Stimulated activated CD4-positive, alpha-beta T cell treated with anti-CD3 and anti-CD28 coated beads, Interleukin-1b, Interleukin-23, amount 100 ng/mL, for 1 hour (primary cell): ENCODE measurements at places on chromosomes 2 and 18.

DNA sequence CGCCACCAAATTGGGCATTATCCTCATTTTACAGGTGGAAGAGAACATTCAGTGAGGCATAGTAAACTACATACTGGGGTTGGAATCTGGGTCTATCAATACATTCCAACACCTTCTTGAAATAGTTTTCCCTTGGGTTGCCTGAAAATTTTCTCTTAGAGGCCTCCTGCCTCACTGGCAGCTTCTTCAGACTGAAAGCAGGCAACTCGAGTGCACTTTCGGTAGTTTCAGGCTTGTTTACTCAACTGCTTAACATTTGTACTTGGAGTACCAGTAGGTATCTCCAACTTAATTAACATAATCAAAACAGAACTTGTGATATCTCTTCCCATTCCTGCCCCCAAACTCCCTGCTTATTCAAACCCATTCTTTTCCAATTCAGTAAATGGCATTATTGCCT is 36.2 kb upstream of the C2orf74 start:
- DNase-seq = no peak

DNA sequence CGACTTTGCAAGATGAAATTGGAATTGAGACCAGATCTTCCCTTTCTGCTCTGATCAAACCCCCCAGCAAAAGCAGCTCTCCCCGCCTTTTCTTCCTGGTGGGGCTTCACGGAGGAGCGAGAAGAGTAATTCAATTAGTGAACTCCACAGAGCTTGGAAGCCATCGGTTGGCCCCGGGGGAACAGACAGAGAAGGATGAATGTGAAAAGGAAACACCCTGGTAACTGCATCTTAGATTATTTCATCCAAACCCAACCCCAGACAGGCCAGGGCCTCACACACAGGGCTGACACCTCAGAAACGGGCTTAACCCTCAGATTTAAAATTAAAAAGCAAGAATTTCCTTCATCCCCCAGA is 18.3 kb downstream of the SMAD7 start:
- DNase-seq = no peak

- no peak for DNase-seq
Measured at GRCh38 chr2:178397002-178397605, 53.9 kb downstream of the PRKRA start.

- no peak for DNase-seq
Measured at GRCh38 chr2:39975476-39976020, 196.5 kb upstream of the THUMPD2 start.

GRCh38 chr2:179991344-179991743 is 15.8 kb downstream of the CWC22 start:
- no peak for DNase-seq

GRCh38 chr2:19675003-19675629 is 226.7 kb downstream of the TTC32 start:
- DNase-seq = no peak

DNA sequence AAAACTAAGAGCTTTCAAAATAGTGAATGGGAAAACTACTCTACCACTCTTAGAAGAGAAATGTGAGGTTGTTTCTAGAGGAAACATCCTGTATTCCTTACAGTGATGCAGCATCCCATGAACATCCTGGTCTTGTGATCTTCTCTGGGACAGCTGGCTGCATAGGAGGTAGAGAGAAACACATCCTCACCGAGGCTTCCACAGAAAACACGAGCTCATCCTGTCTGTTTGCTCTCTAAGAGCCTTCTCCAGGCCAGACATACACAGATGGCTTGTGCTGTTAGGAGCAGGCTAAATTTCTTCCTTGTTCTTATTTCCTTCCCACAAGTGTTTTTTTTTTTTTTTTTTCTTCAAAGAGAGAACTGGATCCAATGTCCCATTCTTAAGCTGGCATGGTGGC is 14.7 kb upstream of the FZD7 start:
- no peak for DNase-seq

DNA sequence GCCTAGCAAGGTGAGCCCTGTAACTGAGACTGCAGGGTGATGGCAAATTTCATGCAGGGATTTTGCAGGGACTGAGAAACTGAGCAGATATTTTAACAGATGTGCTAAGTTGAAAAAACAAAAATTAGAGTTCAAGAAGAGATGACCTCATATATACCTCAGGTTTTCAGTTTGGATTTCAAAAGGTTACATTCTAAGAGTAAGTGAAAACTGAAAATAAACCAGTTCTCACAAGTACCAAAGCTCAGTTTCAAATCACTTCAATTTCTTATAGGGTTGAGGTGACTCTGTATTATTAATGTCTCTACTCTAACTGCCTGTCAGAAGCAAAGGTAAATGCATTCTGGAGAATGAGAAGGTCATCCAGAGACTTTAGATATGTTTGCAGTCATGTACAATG is 237.4 kb upstream of the VRK2 start:
- no peak for DNase-seq

DNA sequence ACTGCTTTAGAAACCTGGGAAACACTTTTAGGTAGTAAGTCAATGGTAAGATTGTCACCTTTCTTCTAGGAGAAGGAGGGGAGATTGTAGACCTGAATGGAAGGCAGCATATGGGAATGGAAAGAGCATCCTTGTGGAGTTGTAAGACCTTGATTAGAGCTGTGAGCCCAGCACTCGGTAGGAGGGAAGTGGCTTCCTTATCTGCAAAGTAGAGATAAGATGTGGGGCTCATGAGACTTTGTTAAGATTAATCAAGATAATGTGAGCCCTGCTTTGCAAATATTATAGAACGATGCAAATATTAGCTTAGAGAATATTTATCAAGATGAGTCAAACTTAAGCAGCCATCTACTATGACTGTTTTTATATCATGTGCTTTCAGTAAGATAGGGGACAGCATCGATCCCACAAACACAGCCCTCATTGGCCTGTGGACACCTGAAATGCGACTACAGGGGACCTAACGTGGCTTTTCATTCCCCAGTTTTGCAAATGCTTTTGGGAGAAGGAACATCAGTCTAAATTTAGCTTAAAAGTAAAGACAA is 243.7 kb downstream of the LTBP1 start:
- no peak for DNase-seq

GRCh38 chr2:20384953-20385352 is 34.3 kb upstream of the PUM2 start:
- no peak for DNase-seq

DNA sequence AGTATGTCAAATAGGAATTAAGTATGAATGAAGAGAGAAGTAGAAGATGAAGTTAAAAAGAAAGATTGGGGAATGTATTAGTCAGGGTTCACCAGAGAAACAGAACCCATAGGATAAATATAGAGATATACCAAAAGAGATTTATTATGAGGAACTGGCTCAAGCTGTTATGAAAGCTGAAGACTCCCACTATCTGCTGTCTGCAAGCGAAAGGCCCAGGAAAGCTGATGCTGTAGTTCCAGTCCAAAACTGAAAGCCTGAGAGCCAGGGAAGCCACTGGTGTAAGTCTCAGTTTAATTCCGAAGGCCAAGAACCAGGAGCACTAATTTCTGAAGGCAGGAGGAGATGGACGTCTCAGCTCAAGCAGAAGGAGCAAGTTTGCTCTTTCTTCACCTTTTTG is 200.9 kb upstream of the FN1 start:
- DNase-seq = no peak

DNA sequence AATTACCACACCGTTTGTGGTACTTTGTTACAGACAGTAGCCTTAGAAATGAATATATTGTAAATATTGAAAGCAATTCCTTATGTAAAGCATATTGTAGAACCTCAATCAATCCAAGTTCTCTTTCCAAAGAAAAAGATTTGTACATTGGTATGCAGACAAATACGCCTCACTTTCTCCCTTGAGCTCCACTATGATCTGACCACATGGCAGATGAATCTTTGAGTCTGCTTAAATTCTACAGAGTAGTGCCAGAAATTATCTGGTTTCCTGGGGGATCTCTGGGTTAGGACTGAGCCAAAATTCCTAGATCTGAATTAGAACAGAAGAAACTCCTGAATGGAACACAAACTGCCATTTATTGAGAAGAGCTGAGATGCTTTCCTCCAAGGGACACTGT is 99.0 kb downstream of the CPO start:
- DNase-seq = no peak

- no peak for DNase-seq
Measured at GRCh38 chr2:10045561-10046355, 2.4 kb downstream of the KLF11 start.

DNA sequence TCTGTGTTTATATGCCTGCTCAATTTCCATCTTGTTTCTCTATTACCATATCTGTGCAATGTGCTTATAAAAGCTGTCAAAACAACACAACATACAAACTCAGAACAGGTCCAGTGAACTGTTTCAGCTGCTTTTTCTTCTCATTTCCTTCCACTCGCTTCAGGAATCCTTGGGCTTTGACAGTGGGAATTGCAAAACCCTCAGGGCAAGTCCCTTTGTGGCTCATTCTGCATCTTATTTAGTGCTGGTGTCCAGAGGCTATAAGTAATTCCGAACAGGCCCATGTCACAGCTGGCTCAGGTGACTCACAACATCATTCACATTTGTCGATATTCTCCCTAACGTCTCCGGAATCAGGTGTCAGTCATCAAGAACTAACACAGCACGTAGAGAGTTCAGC is 309.9 kb upstream of the ZNF521 start:
- DNase-seq = no peak

- DNase-seq = no peak
Measured at GRCh38 chr2:149427387-149427786, 97.0 kb downstream of the LYPD6 start.

GRCh38 chr18:32482117-32482516 is 11.4 kb upstream of the GAREM1 start:
- no peak for DNase-seq

GRCh38 chr2:241959751-241960269 is 90.3 kb downstream of the RTP5 start:
- no peak for DNase-seq

DNA sequence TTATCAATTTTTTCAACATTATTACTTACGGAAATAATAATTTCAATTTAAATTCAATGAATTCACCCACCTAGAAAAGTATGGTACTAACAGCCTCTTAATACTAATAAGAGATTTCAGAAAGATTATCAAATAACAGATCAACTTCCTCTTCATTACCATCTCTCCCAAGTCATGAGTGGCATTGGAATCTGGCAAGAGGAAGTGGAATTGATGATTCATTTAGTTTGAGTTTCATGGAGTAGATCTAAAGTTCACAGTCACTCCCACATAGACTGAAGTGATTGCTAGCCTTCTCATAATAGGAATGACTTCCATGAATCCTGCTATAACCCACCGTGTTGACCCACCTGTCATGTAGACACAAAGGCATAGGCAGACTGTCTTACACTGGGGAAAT is 77.7 kb upstream of the WDR75 start:
- no peak for DNase-seq

DNA sequence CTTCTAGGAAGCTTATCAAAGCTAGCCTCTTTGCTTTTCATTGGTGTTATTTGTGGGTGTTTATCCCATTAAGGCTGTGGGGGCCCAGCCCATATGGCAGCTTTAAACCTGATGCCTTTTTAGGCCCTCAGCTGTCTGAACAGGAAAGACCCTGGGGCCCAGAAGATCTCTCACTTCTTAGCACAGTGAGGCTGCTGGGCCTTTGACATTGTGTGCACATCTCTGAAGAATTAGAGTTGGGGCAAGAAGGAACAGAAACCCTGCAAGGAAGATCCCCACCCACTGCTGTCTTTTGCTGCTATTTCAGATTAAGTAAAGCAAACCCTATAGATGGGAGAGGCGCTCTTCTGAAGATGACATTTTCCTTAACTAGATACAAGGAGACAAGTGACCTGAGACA is 250.0 kb downstream of the SMAD2 start:
- no peak for DNase-seq

- no peak for DNase-seq
Measured at GRCh38 chr2:11861044-11861443, 114.6 kb downstream of the LPIN1 start.

DNA sequence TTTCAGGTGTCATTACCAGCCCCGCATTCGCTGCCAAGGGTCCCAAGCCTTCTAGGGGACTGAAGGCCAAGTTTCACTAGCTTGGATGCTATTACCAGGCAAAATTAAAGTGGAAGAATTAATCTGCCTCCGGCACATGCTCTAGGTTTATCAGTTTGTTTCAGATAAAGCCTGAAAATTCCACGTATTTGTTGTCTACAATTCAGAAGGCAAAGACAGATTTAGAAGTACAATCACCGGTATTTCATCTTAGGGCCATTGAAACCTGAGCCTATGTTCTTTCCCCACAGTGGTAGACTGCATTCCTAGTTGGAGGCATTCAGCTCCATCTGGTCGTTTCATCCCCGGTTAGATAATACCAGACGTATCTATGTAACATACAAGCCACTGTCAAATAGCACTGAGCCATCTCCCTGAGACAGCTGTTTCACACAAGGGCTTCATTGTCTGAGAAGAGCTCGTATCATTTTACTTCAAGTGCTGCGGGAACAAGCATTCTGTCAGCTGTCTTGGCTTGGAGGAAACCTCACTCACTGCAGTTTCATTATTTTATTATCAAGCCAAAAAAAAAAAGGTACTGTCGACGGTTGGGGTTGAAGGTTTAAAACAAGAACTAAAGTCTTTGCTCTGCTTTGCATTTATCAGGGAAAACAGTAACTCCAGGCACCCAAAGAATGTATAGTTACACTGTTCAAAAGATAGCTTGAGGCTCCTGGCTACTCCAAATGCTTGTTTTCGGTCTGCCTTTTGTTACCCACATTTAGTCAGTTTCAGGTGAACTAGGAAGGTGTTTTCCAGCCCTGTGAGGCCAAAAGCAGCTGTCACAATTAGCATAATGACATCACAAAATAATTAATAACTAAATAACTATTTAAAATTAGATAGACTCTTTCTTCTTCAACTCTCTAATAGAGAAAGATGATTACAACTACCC is 76.7 kb downstream of the TGIF1 start:
- no peak for DNase-seq

DNA sequence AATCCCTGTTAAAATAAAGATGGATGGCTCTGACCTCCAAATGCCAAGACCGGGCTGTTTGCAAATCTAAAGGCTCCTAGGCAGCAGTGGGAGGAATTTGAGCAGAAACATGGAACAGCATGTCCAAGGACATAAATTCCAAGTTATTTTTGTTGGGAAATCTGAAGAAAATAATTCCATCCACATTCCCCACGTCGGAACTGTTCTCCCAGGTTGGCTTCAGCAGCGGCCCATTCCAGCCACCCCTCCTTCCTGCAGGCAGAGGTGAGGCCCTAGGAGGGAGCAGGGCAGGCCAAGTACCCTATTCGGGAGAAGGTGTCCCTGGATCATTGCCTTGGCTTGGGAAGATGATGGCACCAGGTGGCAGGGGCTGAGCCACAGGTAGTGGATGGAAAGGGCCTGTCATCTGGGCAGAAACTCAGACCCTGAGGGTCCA is 117.1 kb downstream of the CAPN13 start:
- no peak for DNase-seq
